ENCODE measurements at places on chromosomes 12 and 14.

DNA sequence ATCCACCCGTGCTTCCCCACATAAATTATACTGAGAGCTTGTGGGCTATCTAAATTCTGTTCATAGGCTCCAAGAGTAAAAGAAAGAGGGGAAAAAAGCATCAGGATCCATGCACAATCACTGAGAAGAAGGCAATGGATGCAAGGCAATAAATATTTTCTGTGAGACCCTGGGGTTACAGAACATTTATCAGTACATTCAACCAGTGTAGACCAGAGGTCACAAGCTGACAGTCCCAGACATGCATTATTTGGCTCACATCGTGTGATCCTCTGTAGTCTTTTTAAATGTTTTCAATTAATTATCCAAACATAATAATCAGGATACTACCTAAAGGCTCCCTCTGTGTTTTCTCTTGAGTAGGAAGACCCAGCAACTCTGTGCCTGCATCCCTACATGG, 267.9 kb upstream of the CAND1 start:
- DNase-seq: no peak

DNA sequence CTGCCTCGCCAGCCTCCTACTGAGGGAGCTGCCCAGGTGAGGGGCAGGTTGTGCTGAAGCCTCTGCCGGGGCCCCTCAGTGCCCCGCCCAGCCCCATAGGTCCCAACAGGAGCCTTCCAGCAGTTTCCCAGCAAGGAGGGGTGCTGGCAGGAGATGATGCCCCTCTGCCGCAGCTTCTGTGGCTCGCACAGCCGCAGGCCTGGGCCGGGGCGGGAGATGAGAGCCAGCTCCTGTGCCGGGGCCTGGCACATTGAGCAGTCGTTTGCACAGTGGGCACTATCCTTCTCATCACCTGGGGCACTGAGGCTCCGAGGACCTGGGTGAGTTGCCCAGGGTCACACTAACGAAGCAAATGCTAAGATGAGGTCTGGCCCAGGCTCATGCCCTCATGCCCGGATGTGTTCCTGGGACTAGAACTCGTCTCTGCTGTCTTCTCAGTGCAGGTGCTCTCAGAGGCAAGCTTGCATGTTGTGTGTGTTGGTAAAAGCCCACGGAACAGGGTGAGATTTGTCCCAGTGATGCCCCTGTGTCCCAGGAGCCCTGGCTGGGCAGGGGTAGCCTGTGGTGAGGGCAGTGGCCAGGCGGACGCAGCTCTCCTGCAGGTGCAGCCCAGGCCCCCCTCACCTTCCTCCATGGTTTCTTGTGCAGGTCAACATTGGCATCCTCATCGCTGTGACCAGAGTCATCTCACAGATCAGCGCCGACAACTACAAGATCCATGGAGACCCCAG, 177.5 kb downstream of the ADGRD1 start:
- DNase-seq: no peak

GRCh38 chr14:48349689-48350088, 674.3 kb upstream of the MDGA2 start:
- DNase-seq: no peak

DNA sequence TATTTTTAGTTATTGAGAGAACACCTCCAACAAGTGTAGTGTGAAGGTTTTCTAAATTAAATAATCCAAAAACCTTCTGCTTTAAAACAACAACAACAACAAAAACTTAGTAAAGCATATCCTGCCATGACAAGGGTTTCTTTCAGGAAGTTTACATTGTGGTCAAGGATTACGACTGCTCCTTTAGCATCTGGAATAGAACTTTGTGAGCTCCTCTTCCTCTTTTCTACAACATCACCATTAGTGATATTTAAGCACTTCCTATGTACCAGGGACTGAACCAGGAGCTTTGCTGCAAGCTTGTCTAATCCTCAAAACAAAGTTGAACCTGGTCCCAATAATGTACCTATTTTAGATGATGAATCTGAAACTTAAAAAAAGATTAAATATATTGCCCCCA, 315.4 kb upstream of the KITLG start:
- no peak for DNase-seq

DNA sequence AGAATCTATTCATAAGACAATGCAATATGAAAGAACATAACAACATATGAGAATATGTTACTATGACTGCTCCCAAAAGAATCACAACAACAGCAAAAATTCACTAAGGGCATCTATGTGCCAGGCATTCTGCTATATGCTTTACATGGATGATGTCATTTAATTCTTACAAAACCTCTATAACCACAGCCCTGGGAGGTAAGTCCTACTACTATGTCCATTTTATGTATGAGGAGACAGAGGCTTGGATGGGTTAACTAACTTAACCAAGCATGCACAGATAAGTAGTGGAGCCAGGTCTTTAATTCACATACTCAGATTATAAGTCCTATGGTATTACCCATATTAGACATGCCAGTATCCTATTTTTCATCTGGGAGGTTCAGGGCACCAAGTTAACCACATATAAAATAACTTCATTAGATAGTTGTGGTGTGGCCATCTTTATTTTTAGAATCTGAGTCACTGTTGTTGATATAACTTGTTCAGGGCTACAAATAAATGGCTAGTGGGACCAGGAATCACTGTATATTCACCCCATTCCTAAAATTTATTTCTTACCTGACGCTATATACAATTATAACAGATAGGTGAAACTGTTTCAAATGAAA, 33.2 kb upstream of the RAD51AP1 start:
- DNase-seq: no peak

All from effector memory CD8-positive, alpha-beta T cell (primary cell).